ENCODE measurements at places on chromosomes 3 and 15.

DNA sequence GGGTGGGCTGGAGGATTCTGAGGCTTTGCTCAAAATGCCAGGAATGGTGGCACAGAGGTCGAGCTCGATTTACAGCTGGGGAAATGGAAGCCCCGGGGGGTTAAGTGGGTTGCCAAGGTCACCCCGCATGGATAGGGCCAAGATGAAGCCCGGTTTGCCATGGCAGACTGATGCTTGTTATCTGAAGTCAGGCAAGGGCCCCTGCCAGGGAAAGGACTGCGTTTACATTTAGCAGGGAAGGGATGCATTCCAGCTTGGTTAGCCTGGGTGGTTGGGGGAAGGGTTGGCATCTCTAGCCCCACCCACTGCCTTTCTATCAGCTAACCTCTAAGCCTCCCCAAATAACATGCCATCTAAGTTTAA, 79.0 kb downstream of the RPLP1 start:
- DNase-seq: no peak

- no peak for DNase-seq
Observed at GRCh38 chr3:38843898-38844297, 27.9 kb upstream of the SCN10A start.

GRCh38 chr15:96285729-96286254, 44.7 kb upstream of the NR2F2 start:
- DNase-seq: no peak

DNA sequence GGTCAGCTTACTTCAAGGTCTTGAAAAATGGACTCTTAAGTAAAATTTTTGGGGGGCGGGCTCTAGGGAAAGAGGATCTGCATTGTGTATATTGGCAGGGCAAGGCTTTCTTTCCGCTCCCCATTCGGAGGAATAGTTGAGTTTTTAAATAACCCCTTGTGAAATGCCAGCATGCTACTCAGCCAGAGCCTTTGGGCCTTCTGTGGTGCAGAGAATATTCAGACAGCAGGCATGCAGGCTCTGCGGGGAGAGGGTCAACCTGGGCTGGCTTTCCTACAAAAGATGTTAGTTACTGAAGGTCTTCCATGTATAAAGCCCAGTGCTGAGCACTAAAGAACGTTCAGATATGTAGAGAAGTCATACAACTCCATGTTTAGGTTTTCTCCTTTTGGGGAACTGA, 40.6 kb downstream of the ADAMTSL3 start:
- no peak for DNase-seq

All from sciatic nerve (tissue), 2 donors.